ENCODE measurements at places on chromosomes 6 and 20.

GRCh38 chr6:142728910-142729481, 216.0 kb downstream of the HIVEP2 start:
- DNase-seq, result no peak

- DNase-seq, result no peak
Measured at GRCh38 chr20:58900397-58900796, 47.9 kb downstream of the GNAS start.

- no peak for DNase-seq
Measured at GRCh38 chr6:120230008-120230407, 880.4 kb upstream of the MAN1A1 start.

DNA sequence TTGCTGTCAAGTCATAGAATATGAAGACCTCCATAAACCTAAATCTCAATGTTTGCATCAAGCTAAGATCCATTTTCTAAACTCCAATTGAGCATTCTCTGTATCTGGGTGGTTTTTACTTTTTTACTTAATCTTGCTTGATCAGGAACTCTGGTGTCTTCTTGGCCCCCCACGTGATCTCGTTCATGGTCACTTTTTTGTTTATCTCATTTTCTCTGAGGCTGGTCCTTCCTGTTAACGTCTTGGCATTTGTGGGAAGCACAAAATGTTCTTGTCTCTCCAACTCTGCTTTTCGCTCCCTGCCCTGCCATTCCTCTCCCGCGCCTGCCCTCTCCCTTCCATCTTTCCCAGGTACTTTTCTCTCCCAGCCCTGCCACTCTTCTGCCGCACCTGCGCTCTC, 14.0 kb upstream of the MAPRE1 start:
- no peak for DNase-seq

DNA sequence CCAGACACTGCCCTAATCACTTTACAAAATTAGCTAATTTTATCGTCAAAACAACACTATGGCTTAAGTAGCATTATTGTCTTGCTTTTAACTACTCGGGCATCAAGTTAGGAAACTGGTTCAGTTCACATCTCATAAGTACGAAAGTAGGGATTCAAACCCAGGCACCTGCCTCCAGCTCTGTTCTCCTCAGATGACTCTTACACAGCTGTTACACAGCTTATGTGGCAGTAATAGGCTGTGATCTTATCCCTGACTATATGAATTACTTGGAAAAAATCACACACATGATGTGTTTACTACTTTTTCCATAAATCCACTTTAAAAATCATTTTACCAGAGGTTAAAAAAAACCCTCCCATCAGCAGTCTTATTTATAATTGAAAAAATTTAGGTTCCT, 389.2 kb upstream of the FLRT3 start:
- DNase-seq, result no peak

DNA sequence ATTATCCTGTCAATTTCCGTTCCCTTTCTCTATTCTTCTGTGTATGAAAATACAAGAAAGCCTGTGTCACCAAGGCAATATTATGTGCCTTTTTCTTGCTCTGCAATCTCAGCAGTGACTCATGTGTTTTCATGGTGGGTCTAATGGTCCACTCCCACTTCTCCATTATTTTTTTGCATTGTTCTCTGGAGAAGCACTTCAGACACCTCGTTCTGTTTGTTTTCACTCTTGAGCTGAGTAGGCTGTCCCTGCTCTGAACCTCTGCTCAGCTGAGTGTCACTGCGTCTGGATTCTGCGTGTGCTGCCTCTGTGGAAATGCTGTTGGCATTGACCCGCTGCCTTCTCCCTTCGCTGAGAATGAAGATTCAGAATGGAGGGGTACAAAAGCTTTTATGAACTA, 230.6 kb downstream of the TMEM242 start:
- DNase-seq, result no peak

- DNase-seq, result peak; percentile 32
Measured at GRCh38 chr6:20402342-20403069, 827 bp downstream of the E2F3 start.

GRCh38 chr6:132568611-132569010, 1.5 kb upstream of the TAAR6 start:
- DNase-seq, result no peak

DNA sequence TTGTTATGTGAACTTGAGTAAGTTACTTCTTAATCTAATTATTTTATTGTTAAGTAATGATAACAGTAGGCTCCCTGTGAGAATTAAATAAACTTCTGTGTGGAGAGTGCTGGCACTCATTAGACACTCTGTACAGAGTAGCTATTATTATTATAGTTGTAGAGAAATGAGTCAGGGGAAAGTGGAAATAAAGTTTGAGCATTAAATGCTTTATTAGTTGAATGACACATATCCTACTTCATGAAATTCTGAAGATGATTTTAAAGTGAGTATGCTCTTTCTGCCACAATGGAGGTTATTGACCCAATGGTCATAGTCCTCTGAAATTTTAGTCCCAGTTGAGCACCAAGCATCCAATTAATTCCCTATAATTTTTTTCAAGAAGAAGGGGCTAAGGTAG, 5.9 kb downstream of the ECI2 start:
- DNase-seq, result no peak

DNA sequence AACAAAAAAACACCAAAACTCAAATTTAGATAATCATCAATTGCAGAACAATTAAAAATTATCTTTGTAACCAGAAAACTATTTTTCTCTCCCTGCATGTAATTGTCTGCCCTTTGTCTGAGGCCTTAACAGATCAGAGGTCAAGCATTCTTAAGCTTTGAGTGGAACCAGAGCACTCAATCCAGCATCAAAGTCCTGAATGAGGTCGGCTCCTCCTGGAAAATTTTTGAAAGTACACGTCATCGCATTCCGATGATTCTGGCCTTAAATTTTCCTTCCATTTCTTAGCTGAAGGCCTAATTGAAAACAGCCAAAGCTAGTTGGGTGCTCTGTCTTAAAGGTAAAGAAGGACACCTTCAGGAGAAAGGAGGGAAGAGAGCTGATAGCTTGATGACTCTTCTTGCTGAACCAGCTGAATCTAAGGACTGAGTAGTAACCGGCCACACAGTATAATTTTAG, 510.2 kb upstream of the SULF2 start:
- no peak for DNase-seq

- no peak for DNase-seq
Measured at GRCh38 chr6:24089736-24090135, 36.3 kb upstream of the NRSN1 start.

DNA sequence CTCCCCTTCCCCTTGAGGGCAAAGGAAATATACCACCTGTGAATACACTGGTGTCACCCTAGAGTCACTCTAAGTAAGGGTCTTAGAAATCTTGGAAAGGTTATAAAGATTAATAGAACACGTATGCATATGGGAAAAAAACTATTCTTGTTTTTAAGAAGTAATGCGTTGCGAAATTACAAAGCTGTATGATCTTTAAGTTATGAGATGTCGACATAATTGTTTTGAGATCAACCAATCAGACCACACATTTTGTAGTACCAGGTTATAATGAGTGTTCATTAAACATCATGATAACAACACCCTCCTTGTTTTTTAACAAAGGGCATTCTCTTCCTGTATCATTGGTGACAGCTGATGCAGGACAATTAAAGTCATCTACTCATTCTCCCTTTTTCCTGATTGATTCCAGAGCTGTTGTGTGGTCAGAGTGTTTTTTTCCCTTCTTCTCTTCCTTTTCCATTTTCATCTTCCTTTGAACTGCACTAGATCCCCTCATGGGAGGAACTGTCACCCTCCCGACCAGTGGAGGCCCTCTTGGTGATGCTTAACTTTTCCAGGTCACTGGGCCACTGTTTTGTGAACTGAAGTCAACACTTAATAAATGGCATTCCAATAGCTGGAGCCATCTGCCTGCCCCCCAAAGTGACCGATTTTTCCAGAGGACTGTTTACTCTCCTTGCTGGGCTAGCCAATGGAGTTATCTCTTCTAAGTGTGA, 37.0 kb downstream of the PRDM1 start:
- no peak for DNase-seq

- DNase-seq, result no peak
Measured at GRCh38 chr6:105869835-105870440, 216.2 kb upstream of the PRDM1 start.

- DNase-seq, result no peak
Measured at GRCh38 chr6:10479939-10480700, 41.0 kb upstream of the GCNT2 start.

GRCh38 chr6:93176070-93176469, 243.3 kb downstream of the EPHA7 start:
- DNase-seq, result no peak

DNA sequence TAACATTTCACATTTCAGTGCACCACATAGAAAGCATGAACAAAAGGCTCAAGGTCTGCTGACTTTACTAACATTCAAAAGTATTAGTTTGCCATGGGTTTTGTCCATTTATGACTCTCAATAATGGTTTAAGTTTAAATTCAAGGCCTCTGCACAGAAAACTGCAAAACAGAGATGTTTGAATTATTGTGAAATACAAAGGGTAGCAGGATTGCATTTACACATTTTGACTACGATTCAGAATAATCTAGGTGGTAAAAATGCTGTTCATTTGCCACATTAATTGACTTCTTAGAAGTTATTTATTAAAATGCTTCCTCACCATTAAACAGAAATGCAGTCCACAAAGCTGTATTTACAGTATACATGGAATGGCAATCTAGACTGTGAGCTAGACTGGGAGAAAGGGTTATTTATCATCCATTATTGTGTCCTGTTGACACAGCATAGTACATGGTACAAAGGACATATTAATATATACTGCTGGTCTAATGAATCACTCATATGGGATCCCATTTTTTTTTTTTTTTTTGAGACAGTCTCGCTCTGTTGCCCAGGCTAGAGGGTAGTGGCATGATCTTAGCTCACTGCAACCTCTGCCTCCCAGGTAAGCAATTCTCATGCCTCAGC, 18.0 kb downstream of the USP49 start:
- no peak for DNase-seq

DNA sequence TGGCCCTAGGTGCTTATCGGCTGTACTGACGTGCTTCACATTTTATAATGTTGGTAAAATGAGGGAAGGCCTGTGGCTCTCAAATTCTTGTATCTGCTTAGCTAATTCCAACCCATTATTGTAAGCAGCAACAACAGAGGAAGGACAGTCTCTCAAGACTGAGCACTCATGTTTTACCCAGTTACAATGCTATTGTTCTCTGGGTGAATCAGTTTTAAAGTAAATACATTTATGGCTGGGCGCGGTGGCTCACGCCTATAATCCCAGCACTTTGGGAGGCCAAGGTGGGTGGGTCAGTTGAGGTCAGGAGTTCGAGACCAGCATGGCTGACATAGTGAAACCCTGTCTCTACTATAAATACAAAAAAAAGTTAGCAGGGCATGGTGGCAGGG, 194.6 kb downstream of the PRKN start:
- no peak for DNase-seq

DNA sequence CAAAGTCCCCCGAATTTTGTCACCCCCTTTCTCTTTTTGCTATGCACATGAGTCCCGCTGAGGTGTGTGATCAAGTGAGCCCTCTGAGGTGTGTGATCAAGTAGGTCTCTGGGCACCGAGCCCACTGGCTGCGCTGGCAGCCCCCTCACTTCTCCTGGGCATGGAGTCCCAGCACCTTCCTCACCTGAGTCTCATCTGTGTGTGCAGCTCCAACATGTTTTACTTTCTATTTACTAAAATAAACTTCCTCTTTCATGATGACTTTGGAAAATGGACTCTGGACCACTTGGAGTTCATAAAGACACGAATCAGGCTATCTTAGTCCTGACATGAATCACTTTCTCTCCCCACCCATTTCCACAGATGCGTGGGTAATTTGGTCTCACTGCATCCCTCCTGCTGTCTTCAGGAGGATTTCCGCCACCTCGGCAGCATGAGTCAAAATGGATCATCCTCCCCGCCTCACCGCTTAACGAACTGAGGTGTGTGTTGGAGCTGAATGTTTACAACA, 39.8 kb downstream of the PRDM1 start:
- no peak for DNase-seq

DNA sequence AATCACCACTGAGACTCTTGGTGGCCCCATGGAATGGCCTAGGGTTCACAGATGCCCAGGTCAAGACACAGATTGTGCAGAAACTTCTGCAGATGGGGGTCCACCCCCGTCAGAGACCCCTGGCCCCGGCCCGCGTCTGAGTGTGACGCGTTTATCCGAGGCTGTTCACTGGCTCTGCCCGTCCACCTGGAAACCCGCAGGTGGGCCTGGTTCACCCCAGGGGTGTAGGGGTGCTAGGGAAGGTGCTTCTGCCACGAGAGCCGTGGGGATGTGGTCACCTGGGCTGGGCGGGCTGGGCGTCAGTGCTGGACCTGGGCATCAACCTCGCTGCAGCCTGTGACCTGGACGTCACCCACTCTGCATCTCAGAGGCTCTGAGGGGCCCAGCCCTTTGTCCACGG, 39.5 kb upstream of the GATA5 start:
- no peak for DNase-seq

- DNase-seq, result no peak
Measured at GRCh38 chr6:125816828-125817280, 26.1 kb downstream of the NCOA7 start.

DNA sequence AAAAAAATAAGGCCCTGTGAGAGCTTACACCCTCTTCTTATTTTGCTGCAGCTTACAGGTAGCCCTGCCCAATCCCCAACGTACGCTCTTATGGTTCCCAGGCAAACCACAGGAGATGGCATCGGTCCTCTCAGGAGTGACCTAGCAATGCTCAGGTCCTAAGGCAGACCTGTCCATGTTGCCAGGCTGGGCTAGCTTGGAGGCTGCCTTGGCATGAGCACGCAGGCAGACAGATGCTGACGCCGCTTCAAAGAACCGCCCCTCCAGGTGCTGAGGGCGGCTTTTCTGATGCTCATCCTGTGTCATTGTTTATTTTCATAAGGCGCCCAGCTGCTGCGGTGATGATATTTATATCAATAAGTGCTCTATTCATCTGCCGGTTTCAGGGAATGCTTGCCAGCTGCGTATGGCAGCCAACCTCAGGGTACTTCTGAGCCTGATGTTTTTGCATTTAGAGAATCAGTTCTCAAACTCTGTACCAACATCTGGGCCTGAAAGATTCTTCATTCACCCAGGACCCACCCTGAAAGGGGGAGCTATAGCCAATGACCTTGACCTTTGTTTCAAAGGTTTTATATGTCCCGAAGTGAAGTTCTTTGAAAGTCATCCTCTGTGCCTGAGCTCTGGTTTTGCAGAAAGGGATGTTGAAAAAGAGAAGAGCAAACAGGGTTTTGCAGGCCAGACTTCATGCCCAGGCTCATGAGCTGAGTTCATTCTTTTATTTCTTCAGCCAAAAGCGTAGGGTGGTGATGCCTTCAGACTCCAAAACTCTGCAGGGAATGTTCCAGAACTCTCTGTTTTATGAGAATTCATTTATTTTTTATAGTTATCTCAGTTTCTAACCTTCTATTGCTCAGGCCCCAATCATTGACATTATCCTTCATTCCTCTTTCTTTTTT, 475.6 kb upstream of the CHD6 start:
- no peak for DNase-seq

- peak; percentile 95 for DNase-seq
Measured at GRCh38 chr6:151763938-151764680, 43.4 kb upstream of the ESR1 start.

GRCh38 chr20:6756693-6757595, 10.5 kb upstream of the BMP2 start:
- DNase-seq, result no peak

GRCh38 chr6:138480279-138480949, 18.9 kb downstream of the NHSL1 start:
- no peak for DNase-seq

Data from heart right ventricle (tissue), 16 donors.